ENCODE measurements at places on chromosomes 2 and 18. TPM values are rescaled to one million over a fixed set of nuclear protein-coding genes. Genes with fewer than 3 reads are reported as not detected.

- no peak overlapping the region for H3K4me3 ChIP-seq
- no peaks in the 10 kb centered on the region for H3K36me3 ChIP-seq
- DNase-seq: peak; percentile 75
- no peaks in the 10 kb centered on the region for H3K27me3 ChIP-seq
Observed at GRCh38 chr2:112141626-112142007, 3.4 kb downstream of the FBLN7 start.

DNA sequence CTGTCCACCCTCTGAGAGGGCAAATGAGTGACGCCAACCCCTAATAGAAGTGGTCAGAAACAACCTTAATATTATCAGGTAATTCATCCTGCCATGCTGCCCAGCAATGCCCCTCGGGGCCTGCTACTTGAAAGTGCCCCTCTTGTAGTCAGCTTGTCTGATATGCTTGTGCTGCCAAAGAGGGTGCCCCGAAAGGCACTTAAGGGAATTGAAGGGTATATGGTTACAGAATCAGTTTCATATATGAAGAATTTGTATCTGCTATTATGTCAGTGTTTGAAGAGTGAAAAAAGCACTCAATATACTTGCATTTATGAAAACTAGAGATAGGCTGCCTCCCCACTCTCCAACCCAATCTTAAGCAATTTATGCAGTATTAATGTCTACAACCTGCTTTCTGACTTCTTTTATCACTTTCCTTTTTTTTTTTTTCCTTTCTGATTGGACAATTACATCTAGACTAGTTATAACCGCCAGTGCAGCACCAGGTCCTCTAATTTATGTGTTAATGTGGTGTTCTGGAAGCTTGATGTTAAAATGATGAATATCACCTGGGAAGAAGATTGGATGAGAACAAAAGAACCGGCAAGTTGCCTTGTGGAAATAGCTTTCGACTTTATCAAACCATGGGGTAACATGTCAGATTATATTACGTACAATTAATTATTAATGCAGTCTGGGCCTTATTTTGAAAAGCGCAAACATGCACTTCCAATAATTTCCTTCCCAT lies 646.9 kb upstream of the ACVR2A start:
- H3K36me3 ChIP-seq: no peaks in the 10 kb centered on the region
- no peaks in the 10 kb centered on the region for H3K27me3 ChIP-seq
- H3K27ac ChIP-seq: no peak overlapping the region
- H3K4me3 ChIP-seq: no peak overlapping the region
- no peak for DNase-seq

GRCh38 chr2:37877457-37878315 lies 47.4 kb upstream of the RMDN2 start:
- DNase-seq: no peak
- H3K4me3 ChIP-seq: no peak overlapping the region
- H3K27ac ChIP-seq: no peak overlapping the region

DNA sequence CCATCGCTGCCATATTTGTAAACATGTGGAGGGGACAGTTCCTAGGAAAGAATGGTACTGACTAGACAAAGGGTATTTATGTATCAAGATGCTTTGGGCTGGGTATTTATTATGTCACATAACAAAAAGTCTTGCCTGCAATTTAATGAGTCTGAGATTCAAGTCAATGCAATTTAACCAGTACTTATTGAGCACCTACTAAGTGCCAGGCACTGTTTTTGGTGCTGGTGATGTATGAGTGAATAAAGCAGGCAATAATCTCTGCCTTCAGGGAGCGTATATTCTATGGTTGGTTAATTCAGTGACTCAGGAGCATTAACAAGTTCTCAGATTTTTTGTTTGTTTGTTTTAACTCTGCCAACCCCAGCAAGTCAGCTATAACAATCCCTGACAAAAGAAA lies 24.6 kb upstream of the ACVR1 start:
- no peak overlapping the region for H3K27ac ChIP-seq
- H3K4me3 ChIP-seq: no peak overlapping the region
- H3K36me3 ChIP-seq: no peaks in the 10 kb centered on the region

DNA sequence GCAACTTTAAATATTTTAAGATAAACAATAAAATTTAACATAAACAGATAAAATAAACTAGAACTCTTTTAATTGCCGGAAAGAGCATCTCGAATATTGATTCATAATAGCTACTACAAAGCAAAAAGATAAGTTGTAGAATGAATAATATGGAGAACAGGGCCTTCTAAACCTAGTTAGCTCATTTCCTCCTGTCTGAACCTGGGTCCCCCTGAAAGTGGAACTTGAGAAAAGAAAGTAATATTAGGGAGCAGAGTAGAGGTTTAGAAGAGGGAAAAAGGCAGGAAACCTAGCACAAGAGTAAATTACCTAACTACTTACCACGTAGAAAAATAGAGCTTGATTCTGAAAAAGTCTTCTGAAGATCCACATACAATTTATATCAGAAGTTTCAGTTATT lies 80.7 kb upstream of the NETO1 start:
- no peak overlapping the region for H3K4me3 ChIP-seq
- H3K36me3 ChIP-seq: no peaks in the 10 kb centered on the region
- no peak overlapping the region for H3K27ac ChIP-seq
- no peak for DNase-seq
- no peaks in the 10 kb centered on the region for H3K4me1 ChIP-seq
- no peaks in the 10 kb centered on the region for H3K27me3 ChIP-seq

GRCh38 chr2:176947754-176948153 lies 264.8 kb upstream of the HNRNPA3 start:
- H3K36me3 ChIP-seq: no peaks in the 10 kb centered on the region
- H3K27ac ChIP-seq: no peak overlapping the region
- DNase-seq: no peak
- H3K4me1 ChIP-seq: no peaks in the 10 kb centered on the region

GRCh38 chr2:37344453-37345361 lies at the start of gene QPCT:
Gene QPCT (plus strand): TSS chr2:37344630. CDS start chr2:37344732, 102 bp downstream.
- H3K4me3 ChIP-seq: peak within 1 kb of the TSS; percentile 64
- no peaks in the 10 kb centered on the region for H3K27me3 ChIP-seq
- H3K27ac ChIP-seq: peak within 1 kb of the TSS; percentile 40
- DNase-seq: no peak
- no peaks in the 10 kb centered on the region for H3K36me3 ChIP-seq
- H3K4me1 ChIP-seq: peaks cover 21% of the 10 kb centered on the region

- no peak overlapping the region for H3K27ac ChIP-seq
- H3K36me3 ChIP-seq: no peaks in the 10 kb centered on the region
- no peak for DNase-seq
- no peaks in the 10 kb centered on the region for H3K27me3 ChIP-seq
Observed at GRCh38 chr2:119440501-119440870, 8.8 kb downstream of the TMEM37 start.

The TRAF3IP1 gene
- total RNA-seq: 38.6 TPM
